Stomach (tissue), 19 donors: ENCODE measurements at places on chromosomes 12 and 14.

DNA sequence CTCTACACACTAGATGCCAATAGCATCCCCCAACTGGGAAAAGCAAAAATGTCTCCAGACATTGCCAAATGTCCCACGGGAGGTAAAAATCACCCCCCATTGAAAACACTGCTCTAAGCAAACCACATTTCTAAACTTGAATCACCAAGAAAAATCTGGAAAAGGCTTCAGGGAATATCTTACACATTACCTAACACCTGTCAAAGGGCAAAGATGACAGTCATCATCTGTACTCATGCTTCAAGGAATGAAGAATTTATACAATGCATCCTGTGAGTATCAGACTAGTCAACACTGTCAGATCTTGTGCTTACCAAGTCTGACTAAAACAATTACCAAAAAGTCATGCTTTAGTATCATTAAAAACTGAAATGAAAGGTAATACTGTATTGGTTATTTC lies 161.6 kb upstream of the SOX5 start:
- no peak for DNase-seq

- DNase-seq: peak; percentile 47
These were observed 186.1 kb upstream of the EEA1 start for GRCh38 chr12:93115198-93115601.

GRCh38 chr14:32552766-32553165 lies 223.7 kb downstream of the AKAP6 start:
- DNase-seq: no peak

DNA sequence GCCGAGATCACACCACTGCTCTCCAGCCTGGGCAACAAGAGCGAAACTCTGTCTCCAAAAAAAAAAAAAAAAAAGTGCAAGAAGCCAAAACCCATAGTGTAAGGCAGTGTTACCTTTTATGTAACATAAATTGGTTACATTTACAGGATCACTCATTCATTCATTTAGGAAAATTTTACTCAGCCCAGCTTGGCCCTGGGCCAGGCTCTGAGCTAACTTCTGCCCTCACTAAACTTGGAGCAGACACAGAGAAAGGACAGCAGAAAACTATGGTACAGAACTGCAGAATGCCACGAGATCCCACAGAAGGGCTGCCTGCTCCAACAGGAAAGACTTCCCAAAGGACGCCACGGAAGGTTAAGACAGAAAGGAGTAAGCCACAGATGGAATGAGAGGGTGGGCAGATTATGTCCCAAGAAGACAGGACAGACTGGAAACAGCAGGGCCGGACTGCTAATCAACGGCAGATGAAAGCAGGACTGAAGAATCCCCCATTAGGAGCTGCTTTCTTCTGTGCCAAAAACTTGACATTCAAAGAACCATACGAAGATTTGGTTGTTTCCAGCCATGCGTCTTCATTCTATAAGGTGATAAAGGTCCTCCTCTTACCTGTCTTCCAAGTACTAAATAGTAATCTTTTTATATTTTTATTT lies 18.9 kb downstream of the PPP1R13B start:
- peak; percentile 57 for DNase-seq

DNA sequence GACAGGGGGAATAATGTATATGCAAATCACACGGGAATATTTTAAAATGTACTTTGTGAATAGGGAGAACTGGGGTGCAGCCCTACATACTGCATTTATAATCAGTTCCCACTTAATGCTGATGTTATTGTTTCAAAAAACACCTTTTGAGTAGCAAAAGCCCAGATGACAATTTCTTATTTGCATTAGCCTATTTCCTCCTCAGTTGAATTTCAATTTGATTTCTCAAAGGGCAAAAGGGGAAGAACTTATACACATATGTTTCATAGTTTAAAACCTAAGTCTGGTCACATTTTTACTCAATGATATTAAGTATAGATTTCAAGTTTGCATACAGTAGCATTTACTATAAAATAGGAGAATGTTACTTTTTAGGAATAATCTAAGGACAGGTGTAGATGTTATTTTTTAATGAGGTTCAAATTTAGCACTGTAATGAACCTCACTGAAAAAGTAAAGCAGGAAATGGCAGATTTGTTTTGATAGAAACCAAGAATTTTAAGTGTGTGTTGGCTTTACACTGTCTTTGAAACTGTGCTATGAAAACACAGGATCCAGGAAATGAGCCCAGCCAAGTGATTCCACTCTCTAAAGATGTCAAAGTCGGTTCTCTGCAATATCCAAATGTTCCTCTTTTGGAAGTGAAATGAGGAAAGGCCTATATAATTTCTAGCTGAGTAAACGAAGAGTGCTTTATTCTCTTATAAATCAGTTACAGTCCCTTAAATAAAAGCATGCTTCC lies 367.4 kb downstream of the BTG1 start:
- no peak for DNase-seq

GRCh38 chr14:91506226-91506625 lies 3.9 kb downstream of the PPP4R3A start:
- DNase-seq: no peak

GRCh38 chr12:4454315-4454860 lies 8.8 kb upstream of the FGF6 start:
- no peak for DNase-seq

- DNase-seq: no peak
These were observed 16.4 kb upstream of the SRSF5 start for GRCh38 chr14:69750495-69750894.

DNA sequence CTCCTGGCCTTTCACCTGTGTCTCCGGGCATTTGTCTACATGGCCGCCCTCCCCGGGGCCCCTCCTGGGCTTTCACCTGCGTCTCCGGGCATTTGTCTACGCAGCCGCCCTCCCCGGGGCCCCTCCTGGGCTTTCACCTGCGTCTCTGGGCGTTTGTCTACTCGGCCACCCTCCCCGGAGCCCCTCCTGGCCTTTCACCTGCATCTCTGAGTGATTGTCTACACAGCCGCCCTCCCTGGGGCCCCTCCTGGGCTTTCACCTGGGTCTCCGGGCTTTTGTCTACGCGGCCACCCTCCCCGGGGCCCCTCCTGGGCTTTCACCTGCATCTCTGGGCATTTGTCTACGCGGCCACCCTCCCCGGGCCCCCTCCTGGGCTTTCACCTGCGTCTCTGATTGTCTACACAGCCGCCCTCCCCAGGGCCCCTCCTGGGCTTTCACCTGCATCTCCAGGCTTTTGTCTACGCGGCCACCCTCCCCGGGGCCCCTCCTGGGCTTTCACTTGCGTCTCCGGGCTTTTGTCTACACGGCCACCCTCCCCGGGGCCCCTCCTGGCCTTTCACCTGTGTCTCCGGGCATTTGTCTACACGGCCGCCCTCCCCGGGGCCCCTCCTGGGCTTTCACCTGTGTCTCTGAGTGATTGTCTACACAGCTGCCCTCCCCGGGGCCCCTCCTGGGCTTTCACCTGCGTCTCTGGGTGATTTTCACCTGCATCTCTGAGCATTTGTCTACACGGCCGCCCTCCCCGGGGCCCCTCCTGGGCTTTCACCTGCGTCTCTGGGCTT lies 68.0 kb upstream of the GALNT9 start:
- DNase-seq: no peak

DNA sequence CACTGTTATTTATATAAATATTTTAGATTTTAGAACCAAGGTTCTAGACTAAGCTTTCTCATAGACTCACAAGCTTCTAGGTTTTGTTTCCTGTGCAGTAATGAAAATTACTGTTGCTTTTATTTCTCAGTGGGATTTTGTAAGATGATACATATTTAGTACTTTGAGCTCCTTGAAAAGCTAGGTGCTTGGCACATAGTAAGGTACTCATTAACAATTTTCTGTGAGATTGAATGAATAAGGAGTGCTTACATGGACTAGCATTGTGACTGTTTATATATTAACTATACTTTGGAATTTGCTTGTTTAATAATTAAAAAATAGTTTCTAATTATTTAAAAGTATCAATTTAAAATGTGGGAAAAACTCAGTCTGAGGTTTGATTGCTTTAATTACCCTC lies 85.7 kb downstream of the MIA2 start:
- DNase-seq: no peak

DNA sequence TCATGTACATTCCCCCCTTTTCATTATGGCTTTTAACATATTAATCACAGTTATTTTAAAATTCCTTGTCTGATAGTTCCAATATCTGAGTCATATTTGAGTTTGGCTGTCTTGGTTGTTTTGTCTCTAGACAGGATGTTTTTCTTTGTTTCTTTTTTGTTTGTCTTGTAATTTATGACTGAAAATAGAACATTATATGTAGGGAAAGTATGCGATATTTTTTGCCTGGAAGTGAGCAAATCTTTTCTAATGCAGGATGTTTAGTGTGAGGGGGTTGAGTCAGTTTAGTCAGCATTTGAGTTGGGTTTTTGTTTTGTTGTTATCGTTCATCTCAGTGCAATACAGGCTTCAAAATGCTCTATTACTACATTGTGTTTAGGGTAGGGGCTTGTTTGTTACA lies 239.7 kb downstream of the SNAPC1 start:
- DNase-seq: no peak

- no peak for DNase-seq
These were observed 908.6 kb downstream of the TRHDE start for GRCh38 chr12:73180734-73181133.

DNA sequence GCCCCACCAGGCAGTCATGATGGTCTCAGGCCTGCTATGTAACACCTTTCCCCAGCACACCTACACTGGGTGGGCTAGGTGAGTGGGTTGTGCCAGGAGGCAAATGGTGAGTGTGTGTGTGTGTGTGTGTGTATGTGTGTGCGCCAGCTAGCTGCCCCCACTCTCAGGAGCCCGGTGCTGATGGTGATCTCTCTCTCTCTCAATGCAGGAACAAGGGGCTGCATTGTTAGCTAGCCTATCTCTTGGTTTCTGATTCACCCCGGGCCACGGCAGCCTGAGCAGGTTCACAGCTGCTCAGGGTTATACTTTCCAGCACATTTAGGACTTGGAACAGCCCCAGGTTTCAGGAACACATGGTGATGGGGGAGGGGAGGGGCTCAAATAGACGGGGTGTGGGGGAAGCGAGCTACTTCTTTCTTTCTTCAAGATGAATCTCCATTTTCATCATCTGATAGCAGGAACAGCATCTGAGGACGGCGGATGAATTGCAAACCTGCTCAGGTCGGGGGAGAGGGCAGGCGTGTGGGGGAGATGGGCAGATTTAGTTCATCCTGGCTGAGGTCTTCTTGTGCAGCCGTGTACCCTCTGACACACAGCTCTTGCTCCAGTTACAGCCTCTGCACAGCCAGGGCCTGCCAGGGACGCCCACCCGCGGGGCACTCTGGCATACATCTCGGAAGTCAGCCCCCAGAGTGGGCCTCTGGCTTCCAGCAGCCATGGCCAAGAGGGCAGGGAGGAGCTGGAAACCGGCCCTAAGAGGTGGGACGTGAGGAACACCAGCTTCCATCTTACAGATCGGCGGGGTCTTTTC lies 137.6 kb downstream of the ZFP36L1 start:
- peak; percentile 84 for DNase-seq

GRCh38 chr14:90060965-90061684 lies 669 bp upstream of the KCNK13 start:
- DNase-seq: no peak

DNA sequence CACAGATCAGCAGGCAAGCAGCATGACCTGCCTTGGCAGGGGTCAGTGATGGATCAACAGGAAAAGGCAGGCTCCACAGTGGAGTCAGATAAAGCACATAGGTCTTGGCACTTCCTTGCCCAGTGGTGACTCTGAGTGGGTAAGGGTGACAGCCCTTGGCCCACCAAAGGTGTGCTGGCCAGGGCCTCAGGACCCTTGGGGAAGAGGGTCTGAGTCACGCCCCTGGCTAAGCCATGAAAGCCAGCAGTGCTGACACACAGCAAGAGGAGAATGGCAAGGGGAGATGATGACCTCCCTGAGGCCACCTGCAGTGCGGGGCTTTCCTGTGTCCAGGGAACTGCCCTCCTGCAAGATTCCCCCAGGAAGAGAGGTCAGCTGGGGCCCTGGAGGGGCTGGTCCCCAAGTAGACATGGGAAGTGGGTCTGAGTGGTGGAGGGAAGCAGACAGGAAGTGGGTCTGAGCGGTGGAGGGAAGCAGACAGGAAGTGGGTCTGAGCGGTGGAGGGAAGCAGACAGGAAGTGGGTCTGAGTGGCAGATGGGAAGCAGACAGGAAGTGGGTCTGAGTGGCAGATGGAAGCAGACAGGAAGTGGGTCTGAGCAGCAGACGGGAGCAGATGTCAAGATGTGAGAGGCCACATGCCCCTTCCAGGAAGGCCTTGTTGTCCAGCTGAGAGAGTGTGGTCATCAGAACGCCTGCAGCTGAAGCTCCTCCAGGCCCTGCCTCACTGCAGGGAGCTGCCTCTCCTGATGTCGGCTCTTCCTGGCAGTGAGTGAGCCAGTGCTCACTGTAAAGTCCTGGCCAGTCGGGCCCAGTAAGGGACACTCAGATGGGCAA lies 34.8 kb downstream of the DIO3 start:
- DNase-seq: peak; percentile 34

- no peak for DNase-seq
These were observed 61.5 kb downstream of the SPATS2 start for GRCh38 chr12:49428793-49429192.

GRCh38 chr12:111215881-111216280 lies 153.0 kb downstream of the PHETA1 start:
- DNase-seq: no peak

GRCh38 chr14:91841065-91841464 lies 26.3 kb downstream of the TC2N start:
- no peak for DNase-seq

- peak; percentile 98 for DNase-seq
These were observed at the start of gene ZFP36L1 for GRCh38 chr14:68792979-68793733. TSS of gene ZFP36L1 (minus strand) at chr14:68793067. CDS start at chr14:68792938, 129 bp downstream.
